DMS53 (cell line): ENCODE measurements at places on chromosomes 3 and 15.

DNA sequence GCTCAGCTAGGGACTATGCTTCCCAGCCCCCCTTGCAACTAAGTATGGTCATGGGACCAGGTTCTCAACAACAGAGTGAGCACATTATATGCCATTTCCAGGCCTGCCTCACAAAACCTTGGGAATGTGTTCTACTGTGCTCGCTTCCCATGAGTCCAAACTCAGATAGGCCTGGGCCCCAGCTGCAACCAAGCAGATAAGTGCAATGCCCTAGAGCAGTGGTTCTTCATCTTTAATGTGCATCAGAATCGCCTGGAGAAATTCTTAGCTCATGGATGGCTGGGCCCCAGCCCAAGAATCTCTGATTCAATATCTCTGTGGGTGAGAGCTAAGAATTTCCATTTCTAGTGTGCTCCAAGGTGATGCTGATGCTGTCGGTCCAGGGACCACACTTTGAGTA lies 27.5 kb upstream of the TBC1D21 start:
- no peak for DNase-seq

- DNase-seq: no peak
These were observed 11.0 kb downstream of the TMEM45A start for GRCh38 chr3:100503448-100503847.

GRCh38 chr3:43512754-43513404 lies 108.9 kb downstream of the ANO10 start:
- peak; percentile 4 for DNase-seq

DNA sequence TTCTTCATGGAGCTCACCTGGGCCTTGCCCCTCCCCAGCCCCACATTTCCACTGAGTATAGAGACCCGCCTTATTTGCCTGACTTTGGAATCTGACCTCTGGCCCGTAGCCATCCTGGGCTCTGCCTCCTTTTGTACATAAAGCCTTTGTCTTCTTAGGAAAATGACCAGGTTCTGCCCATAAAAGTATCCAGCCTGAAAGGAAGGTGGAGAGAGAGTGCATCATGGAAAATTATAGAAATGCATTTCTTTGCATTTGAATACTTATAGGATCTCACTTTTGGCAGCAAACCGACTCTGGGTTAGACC lies 3.6 kb upstream of the SH2D7 start:
- DNase-seq: no peak

DNA sequence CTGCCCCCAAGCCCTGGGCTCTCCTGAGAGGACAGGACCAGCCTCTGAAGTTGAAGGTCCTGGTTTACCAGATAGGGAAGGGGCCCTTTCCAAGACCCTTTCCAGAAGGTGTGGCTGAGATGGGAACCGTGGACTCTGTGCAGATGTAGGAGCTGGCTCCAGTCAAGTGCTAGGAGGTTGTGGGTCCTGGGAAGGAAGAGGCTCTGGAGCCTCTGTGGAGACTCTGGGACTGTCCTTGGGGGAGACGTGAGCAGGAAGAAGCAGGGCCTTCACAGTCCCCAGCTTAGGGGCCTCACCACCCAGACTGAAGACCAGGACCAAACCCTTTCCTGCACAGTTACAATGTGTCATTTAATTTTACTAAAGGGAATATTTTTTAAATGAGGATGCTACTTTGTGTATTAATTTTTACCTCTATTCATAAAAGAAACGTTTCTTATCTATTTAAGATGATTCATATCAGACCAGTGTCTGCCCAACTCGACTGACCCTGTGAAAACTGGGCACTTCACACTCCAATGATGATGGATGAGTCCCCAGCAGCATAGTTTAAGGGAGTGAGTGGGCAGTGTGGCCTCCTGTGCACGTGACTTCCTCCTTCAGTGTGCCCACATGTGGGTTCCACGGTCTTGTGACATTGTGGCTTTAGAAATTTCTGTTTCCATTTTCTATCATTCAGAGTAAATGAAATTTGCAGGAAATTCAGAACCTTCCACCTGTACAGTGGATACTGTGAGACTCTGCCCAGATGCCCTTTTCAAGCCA lies 10.9 kb downstream of the CCR5AS start:
- no peak for DNase-seq

- DNase-seq: no peak
These were observed 15.8 kb downstream of the ABHD17C start for GRCh38 chr15:80710635-80711554.

- DNase-seq: no peak
These were observed 65.4 kb downstream of the TFRC start for GRCh38 chr3:196016485-196016884.

- peak; percentile 69 for DNase-seq
These were observed 213.7 kb downstream of the PDCD6IP start for GRCh38 chr3:34012102-34012461.

DNA sequence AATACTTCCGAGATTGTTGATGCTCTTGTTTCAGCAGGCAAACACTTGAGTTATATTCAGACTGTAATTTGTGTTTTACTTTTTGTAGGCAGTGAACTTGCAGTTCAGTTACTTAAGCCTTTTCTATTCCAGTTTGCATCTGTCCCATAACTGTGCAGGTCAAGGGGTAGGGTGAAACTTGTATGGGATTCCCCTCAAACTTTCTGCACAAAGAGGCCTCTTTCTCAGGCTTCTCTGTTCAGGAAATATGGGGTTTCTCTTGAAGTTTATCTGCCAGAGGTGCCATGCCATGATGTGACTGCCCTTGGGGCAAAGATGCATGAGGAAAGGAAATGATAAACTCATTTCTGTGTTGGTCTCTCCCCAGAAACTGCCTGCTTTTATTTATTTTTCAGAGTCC lies 66.7 kb downstream of the SLC24A1 start:
- DNase-seq: no peak
